Stimulated activated CD8-positive, alpha-beta memory T cell treated with anti-CD3 and anti-CD28 coated beads, Interleukin-2, amount 100 ng/mL, for 1 hour (primary cell): ENCODE measurements at places on chromosomes 1 and 21.

GRCh38 chr1:167342846-167343245 is 122.2 kb downstream of the POU2F1 start:
- DNase-seq = no peak

DNA sequence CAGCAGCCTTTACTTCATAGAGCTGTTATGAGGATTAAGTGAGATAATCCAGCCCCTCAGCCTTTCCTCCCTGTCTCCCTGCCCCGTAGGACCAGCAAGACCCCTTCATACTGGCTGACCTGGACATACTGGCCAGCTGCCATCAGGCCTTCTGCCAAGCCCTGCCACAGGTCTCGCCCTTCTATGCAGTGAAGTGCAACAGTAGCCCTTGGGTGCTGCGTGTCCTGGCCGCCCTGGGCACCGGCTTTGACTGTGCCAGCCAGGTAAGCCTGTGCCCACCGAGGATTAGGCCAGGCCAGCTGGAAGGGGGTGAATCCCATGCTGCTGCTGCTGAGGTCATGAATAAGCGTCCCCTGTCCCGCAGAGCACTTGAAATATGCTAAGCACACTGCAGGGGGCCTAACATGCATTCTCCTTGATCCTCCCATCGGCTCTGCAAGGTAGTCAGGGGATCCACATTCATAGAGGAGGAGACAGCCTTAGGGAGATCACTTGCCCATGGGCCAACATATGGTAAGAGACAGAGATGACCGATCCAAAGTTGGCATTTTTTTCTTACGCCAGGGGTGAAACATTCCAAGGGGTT is 73.3 kb upstream of the TINAGL1 start:
- no peak for DNase-seq

GRCh38 chr1:180433873-180434272 is 68.5 kb downstream of the ACBD6 start:
- no peak for DNase-seq

DNA sequence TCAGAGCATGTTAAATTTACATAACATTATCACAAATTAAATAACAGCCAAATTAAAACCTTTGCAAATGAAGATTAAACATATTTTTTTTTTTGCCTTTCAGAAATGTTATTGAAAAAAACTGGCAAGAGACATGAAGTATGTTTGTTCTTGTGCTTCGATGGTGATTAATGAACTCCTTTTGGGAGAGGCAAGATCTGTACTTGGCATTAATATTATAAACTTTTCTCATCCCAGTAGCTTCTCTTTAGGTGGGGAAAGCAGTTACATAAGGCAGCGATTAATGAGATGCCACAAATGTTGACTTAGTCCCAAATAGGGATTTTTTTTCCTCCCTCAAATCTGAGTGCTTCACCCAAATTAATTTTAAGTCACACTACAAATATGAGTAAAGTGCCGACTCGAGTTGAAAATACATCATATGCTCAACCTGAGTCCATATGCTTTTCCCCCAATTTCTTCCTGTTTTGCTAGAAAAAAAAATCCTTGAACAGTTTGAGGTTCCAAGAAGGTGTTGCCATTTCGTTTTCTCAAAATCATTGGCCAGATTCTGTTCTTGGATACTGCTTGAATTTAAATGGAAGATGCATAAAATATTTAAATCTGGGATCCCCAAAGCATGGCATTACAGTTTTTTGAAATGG is 294.5 kb downstream of the VAV3 start:
- no peak for DNase-seq

DNA sequence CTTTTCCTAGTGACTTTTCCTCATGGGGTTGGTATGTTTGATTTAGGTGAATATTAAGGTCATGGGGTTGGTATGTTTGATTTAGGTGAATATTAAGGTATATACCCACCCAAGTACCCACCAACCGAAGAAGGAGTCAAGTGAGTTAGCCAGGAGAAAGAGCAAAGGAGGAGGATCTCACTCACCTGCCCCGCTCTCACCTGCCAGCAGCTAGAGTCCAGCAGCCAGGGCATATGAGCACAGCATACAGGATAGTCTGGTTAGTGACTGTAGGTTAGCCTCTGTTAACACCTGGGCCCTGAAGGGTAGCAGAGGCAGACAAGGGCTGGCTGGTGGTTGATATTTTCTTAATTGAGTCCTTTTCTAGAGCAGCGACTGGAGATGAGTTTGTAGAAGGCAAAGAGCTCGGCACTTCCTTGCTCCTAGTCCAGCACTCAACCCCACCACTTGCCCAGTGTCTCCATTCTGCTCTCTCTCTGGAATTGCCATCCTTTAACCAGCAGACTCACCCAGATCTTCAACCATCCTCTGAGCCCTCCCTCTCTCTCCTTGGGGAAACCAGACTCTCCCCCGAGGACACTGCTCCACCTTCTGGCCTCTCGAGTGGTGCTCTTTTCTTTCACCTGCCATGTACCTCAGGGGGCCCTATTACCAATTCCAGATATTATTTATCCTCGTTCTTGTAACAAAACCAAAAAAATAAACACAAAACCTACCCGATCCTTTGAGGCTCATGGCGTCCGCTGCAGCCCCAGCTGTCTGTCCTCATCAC is 16.3 kb upstream of the DESI2 start:
- no peak for DNase-seq

- no peak for DNase-seq
Measured at GRCh38 chr1:223650465-223650864, 15.0 kb downstream of the CAPN8 start.
